Activated T-helper 9 cell treated with anti-CD3 and anti-CD28 coated beads, Interleukin-2, amount 50 U/mL, for 16 hours (primary cell): ENCODE measurements at places on chromosomes 3 and 15.

DNA sequence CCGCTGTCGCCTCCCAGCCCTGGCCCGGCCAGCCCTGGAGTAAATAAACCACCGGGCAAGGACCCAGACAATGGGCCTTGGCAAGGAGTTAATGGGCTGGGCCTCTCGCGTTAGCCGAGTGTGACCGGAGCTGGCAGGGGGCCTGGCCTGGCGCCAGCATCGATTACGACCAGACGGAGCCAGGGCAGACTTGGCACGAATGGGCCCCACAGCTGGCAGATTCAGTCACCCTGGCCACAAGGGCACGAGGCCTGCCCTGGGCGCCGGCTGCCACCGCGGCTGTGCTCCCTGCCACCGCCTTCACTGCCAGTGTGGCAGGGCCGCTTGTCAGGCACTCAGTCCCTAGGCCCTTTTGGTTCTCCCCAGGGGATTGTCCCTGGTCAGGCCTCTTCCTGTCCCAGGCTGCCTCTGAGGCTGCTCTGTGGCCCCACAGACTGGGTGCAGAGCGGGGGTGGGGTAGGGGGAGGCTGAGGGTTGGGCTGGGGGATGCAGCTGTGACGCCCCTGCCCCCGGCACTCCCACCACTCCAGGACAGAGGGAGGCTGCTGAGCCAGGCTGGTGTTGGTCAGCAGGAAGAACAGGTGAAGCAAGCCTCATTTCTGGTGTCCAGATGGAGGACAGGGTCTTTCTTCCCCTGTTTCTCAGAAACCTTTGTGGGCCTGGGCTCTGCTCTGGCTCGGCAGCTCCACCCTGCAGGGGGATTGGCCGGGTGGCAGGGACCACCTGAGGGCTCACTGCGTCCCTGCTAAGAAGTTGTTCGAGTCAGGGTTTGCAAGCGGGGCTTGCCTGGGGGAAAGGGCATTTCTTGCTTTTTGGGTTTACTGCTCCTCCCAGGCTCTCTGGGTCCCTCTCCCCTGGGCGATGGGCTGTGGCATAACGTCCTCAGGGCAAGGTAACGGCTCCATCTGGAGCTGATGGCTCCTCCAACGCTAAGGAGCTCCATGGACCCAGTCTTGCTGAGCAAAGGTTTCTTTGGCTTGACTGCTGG lies 30.5 kb upstream of the SRP14 start:
- no peak for DNase-seq

- no peak for DNase-seq
Measured at GRCh38 chr3:48112813-48113212, 75.4 kb downstream of the CDC25A start.

DNA sequence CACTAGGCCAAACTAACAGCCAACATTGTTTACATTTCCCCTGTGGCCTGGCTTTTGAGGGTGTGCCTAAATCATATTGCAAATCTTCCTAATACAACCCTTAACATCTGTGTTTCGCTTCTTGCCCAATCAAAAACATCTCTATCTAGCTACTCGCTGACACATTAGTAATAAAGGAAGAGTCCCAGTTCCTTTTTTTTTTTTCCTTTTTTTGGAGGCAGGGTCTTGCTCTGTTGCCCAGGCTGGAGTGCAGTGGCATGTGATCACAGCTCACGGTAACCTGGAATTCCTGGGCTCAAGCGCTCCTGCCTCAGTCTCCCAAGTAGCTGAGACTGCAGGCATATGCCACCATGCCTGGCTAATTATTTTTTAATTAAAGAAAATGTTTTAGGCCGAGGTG lies 2.1 kb upstream of the SRPRB start:
- DNase-seq: no peak

DNA sequence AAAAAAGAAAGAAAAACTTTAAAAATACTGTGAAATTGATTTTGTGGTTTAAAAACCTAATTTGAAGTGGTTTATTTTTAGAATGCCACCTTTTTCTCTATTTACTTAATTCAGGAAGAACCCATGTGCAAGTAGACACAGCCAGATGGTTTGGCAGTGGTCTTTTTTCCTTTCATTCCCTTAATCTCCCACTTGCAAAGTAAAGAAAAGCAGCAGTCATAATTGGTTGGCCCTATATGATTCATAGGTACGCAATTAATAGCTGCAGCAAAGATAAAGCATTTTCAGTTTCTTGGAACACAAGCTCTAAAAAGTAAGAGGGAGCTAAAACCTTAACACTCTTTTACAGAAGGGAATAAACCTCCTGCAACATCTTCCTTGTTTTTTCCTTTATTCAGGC lies 115.3 kb downstream of the MECOM start:
- DNase-seq: no peak

- no peak for DNase-seq
Measured at GRCh38 chr3:44132593-44132992, 109.1 kb upstream of the TOPAZ1 start.

DNA sequence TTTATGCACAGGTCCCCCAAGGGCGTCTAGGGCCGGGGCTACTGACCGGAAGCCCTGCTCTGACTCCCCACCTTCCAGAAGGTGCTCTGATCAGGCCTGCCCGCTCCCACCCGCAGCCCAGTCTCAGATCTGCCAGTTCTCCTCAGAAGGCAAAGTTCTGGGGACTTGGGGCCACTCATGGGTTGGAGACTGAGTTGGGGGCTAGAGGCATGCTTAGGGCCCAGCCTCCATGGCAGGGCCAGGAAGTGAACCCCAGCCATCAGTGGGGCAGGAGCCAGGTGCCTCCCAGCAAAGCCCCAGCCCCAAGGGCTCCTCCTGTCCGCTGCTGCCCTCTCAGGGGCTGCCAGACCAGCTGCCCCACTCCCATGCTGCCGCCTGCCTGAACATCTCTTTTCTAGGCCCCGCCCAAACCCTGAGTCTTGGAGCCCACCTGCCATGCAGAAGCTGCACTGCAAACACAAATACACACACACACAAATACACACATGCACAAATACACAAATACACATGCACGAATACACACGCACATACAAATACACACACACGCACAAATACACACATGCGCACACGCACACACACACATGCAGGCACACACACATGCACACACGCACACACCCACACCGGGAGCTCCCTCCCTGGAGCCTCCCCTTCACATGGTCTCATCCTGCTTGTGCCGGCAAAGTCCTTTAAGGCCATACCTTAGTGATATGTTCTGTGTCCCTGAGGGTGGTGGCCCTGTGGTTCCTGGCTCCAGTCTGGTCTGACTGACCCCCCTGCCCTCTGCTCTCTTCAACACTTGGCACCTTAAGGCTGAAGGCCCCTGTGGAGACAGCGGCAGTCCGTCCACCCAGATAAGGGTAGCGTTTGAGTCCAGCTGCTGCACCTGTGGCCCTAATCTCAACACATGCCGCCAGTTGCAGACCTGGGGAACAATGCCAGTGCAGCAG lies 59.2 kb upstream of the KLF13 start:
- DNase-seq: no peak
